ENCODE measurements at places on chromosomes 1 and 21.
A peak's percentile ranks its signal among the peaks of the same experiment; 100 is the strongest.

GRCh38 chr1:17732475-17732874, 22.7 kb upstream of the ACTL8 start:
- DNase-seq = peak; percentile 41

- DNase-seq = no peak
Observed at GRCh38 chr1:58432851-58433668, 113.5 kb downstream of the OMA1 start.

GRCh38 chr1:88649932-88650331, 34.1 kb upstream of the PKN2 start:
- DNase-seq = no peak

DNA sequence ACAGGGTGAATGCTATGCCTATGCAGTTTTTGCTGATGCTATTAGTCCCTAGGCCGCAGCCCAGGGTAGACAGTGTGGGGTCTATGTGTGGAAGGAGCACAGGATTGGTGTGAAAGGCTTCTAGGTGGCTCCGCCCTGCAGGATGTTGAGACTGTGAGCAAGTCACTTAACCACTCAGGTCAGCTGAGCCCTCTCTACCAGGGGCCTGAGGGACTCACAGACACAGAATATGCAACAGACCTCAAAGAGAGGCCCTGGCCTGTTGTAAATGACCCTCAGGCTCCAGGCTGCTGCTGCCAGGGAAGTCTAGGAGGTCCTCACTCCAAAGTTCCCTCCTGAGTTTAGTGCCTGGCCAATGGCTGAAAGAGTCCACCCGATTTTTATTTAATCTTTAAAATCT, 11.0 kb downstream of the NHLH2 start:
- DNase-seq = no peak

GRCh38 chr1:22329148-22329515, 122.5 kb upstream of the ZBTB40 start:
- DNase-seq = no peak

DNA sequence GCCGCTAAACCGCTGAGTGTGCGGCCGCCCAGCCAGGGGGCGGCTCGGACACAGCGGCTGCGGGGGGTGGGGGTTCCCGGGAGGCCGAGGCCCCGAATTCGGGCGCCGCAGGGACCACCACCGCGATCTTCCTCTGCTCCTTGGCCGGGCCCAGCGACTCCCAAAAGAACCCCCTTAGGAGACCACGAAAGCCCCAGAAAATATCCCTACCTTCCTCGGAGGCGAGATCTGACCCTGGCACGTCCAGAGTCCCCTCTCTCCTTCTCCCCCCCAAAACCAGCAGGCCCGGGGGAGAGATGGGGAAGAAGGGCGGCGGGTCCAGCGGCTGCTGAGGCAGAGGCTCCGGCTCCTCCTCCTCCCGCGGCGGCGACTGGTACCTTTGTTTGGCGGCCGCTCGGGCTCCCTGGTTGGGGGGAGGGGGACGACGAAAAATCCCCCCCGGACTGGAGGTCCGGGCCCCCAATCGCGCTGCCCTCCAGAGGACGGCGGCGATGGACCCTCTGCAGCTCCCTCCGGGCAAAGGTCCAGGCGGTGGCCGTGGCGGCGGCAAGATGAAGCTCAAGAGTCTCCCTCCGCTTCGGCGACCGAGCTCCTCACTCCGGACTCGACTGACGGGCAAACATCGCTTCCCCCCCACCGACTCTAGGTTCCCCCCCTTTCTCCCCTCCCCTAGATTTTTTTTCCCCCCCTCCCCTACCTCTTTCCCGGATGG, at the start of gene ARID4B:
ARID4B (minus strand) TSS at position 621 of the 712 bp plus-strand sequence. CDS start 1,260 bp downstream, outside the sequence.
- peak; percentile 98 for DNase-seq

DNA sequence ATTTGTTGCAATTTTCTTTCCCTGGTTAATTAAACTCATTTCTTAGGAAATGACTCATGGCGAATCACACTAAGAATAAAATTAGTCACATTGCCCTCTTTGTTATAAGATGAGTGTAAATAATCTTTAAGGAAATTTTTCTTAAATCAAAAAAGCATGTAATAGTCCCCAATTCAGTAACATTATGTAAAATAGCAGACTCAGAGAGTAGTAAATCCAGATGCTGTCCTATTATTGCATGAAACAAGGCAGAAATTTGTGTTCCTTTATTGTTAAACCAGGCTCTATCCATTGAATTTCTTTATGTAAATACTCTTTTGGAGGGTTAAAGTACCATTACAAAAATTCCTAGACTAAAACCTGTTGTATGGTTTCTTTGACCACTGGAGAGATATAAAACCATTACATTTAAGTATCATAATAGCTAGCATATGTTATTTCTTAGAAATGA, 154.5 kb upstream of the C1orf87 start:
- DNase-seq = peak; percentile 5

DNA sequence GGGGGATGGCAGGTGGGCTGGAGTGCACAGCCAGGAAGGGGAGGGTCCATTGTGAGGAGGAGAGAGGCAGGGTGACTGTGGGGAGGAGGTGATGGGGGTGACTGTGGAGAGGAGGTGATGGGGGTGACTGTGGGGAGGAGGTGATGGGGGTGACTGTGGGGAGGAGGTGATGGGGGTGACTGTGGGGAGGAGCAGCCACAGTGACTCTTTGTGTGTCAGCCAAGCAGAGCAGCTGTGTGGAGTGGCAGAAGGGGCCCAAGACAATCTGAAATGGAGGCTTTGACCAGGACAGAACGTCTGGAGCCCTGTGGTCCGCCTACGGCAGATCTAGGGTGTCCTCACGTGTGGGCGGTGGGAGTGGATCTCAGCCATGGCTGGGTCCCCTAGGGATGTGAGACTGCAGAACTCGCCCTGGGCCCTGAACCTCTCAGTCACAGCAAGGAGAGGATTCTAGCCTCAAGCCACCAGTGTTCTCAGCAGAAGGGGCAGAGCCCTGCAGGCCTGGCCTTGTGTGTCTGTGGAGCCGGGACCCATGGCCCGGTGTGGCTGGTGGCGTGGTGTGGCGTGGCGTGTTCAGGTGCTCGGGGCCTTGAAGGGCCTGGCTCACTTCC, 81.5 kb downstream of the OBSCN start:
- no peak for DNase-seq

DNA sequence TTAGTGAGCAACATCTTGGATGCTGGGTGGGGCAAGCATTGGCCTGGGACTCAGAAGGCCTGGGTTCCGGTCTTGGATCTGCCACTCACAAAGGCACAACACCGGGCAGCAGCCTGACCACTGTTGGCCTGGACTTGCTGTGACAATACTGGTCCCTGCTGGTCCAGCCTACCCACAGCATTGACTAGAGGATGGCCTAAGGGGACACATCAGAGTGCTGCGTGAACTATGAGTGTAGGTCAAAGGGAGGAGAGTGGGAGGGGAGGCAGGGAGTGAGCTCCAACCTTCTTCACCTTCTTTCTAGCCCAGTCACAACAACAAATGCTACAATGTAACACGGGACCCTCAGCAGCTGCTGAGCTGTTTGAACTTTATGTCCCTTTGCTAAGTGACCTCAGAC, 31.1 kb downstream of the TMEM50A start:
- no peak for DNase-seq

DNA sequence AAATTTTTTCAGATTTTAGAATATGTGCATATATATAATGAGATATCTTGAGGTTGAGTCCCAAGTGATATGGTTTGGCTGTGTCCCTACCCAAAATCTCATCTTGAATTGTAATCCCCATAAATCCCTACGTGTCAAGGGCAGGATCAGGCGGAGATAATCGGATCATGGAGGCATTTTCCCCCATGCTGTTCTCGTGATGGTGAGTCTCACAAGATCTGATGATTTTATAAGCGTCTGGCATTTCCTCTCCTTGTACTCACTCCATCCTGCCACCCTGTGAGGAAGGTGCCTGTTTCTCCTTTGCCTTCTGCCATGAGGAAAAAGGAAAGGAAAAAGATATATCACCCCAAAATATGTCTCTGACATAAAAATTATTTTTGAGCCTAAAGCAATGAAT, 64.6 kb downstream of the TOR3A start:
- DNase-seq = no peak

DNA sequence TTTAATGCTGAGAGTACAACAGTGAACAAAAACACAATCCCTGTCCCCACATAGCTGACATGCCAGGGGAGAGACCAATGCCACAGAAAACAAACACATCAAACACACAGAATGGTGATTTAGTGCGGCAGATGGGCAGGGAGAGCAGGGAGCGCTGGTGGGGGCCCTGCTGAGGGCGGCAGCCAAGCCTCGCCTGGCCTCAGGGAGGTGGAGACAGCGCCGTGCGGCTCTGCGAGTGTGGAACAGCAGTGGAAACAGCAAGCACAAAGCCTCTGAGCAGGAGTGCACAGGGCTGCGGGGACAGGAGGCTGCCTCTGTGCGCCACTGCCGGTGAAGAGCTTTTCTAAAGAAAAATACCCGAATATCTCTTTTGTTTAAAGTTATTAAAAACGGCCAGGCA, 17.0 kb downstream of the MCM3AP start:
- no peak for DNase-seq

- no peak for DNase-seq
Observed at GRCh38 chr21:33332143-33332542, 7.4 kb downstream of the IFNAR1 start.

DNA sequence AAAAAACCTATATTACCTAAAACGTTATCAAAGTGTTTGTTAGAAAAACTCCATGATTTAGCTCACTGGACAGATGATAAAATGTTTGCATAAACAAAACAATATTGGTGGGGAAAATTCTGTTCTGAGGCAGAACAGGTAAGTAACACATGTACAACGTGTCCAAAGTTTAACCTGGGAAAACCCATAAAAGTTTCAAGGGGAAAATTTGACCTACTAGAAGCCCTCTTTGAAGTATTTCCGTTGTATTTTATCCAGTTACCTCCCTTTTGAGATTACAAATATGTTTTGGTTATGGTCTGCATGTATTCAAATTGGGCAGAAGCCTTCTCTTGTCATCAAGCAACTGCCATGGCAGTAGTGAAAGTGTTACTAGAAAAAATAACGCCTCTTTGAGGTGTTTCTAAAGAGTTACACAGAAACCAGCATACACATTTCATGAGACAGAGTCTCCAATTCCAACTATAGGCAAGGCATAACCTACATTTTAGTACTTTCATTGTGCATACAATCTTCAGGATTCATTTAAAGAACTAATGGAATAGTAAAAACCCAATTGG, 58.0 kb upstream of the PDC start:
- no peak for DNase-seq

DNA sequence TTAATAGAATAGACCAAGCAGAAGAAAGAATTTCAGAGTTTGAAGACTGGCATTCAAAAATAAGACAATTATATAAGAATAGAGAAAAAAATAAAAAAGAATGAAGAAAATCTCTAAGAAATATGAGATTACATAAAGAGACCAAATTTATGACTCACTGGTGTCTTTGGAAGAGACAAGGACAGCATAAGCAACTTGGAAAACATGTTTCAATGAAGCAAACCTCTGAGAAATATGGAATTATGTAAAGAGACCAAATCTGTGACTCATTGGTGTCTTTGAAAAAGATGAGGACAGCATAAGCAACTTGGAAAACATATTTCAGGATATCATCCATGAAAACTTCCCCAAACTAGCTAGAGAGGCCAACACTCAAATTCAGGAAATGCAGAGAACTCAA, 60.4 kb upstream of the LYPLAL1 start:
- DNase-seq = no peak

GRCh38 chr1:18464665-18465050, 16.1 kb upstream of the KLHDC7A start:
- DNase-seq = no peak

DNA sequence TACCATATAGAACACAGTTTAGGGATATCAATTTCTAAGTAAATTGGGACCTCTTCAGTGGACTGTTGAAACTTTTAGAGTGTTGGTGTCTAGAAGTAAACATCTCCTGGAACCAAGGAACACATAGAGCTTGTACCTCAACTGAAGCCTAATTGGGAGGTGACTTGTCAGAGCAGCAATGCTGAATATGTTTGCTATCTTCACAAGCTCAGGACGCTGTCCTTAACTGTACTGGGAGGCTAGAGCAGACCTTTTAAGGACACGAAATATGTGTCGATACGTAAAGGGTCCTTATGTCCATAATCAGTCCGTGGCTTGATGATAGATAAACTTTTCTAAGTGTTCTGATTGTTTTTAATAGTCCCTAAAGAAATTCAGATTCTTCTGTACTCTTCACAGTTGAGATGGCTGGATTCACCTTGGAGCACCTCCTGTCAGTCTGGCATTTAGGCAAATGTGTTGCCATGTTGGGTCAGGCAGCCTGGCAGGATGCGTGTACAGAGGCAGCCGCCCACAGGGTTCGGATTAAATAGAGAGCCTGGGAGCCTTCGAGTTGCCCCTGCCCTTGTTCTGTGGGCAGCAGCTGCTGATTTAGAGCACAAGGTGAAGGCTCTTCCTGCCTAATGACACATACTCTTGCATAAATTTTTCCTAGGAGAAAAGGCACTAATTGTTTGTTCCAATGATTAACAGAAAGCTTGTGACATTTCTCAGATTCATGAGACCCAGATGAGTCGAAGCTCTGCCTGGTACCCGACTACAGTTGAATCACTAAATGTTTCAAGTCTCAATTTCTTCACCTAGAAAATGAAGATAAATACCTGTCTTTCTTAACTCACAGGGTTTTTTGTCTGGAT, 3.6 kb downstream of the ACTN2 start:
- DNase-seq = no peak

DNA sequence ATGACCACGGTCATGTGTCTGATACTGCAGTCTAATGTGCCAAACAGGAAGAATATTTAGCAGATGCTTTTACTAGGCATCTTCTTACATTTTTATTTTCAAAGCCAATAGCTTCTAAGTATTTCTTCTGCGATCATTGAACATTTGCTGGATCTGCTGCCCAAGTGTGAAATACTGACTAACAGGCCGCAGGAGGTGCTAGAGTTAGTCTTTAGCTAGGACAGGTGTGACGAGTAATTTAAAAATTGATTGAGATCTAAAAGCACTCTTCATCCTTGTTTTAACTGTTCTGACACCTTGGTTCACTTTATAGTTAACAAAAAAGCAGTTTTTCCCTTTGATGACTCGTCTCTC, 748 bp upstream of the FAM78B start:
- DNase-seq = no peak

DNA sequence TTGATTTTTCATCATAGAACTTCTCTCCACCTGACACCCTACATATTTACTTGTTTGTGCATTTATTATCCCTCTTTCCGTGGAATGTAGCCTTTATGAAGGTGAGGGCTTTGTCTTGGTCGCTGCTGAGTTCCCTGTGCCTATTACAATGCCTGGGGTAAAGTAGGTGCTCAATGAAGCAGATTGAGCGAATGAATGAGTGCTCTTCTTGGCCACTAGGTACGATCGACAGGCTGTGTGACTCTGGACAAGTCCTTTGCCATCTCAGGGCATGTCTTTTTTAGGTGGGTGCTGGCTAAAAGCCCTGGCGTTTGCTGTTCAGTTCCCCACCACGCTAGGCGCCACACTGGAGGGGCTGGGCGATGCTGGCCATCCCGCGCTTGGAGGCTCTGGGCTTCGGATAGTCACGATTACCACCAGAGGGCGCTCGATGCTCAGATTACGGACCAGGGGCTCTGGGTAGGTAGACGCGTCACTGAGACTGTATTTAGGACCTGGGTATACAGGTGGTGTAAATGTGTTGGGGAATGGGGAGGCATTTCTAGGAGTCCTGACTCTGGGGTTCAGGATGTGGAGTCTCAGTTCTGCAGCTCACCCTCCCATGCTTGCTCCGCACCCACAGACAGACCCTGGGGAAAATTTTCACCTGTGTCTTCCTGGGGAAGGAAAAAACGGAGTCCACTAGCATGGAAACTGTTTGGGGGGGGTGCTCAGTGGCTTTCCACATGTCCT, 71.0 kb upstream of the CSF3R start:
- DNase-seq = peak; percentile 63

- no peak for DNase-seq
Observed at GRCh38 chr1:115677182-115677555, 35.4 kb downstream of the VANGL1 start.
